ENCODE measurements at places on chromosomes 6 and 20. TPM values are rescaled to one million over a fixed set of nuclear protein-coding genes. Genes with fewer than 3 reads are reported as not detected.

- peak overlapping the region; percentile 93 for H3K27ac ChIP-seq
- DNase-seq, result peak; percentile 79
- H3K36me3 ChIP-seq, result no peaks in the 10 kb centered on the region
- H3K4me3 ChIP-seq, result peak overlapping the region; percentile 79
Observed at GRCh38 chr6:147203311-147204059, 732 bp upstream of the STXBP5 start.

- DNase-seq, result no peak
- H3K4me1 ChIP-seq, result no peaks in the 10 kb centered on the region
- no peak overlapping the region for H3K27ac ChIP-seq
- H3K4me3 ChIP-seq, result no peak overlapping the region
Observed at GRCh38 chr6:165404697-165405096, 95.3 kb upstream of the C6orf118 start.

Gene SCRT2
- total RNA-seq, result 0.06 TPM

DNA sequence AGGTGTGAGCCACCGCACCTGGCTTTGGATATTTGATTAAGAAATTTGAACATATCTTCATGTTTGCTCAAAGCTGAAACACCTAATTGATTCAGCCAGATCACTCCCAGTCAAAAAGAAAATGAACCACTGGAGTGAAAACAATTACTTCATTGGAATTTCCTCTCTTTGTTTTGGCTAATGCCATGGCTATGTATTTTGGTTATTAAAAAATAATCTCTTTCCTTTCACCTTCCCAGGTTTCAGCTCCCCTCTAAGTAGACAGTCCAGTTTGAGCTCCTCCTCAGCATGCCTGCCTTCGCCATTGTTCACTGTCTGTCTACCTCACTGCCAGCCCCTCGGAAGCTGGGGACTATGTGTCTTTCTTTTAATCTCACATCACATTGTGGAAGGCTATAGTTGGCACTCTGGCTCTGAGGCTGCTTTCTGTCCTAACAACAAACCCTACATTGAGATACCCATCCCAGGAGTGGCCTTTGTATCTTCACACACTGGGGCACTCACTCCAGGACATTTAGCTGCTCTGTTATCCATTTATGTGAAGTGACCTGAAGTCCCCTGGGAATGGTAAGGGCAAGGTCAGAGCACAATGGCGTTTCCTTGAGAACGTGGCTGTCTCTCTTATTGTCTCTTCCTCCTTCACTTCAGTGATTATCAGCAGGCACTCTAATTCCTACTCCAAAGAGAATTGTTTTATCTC, 764.0 kb upstream of the CITED2 start:
- H3K4me1 ChIP-seq, result no peaks in the 10 kb centered on the region
- no peak overlapping the region for H3K27ac ChIP-seq
- H3K36me3 ChIP-seq, result no peaks in the 10 kb centered on the region
- no peaks in the 10 kb centered on the region for H3K27me3 ChIP-seq

GRCh38 chr20:3825526-3825925, 5.2 kb downstream of the AP5S1 start:
- H3K4me1 ChIP-seq, result peaks cover 4% of the 10 kb centered on the region
- DNase-seq, result no peak
- no peak overlapping the region for H3K27ac ChIP-seq
- H3K27me3 ChIP-seq, result no peaks in the 10 kb centered on the region
- peaks cover 27% of the 10 kb centered on the region for H3K36me3 ChIP-seq

Gene DOK5
- 0.90 TPM for total RNA-seq

GRCh38 chr6:15358579-15359327, 112.9 kb downstream of the JARID2 start:
- H3K36me3 ChIP-seq, result no peaks in the 10 kb centered on the region
- DNase-seq, result no peak
- no peaks in the 10 kb centered on the region for H3K27me3 ChIP-seq

GRCh38 chr6:46940433-46941226, 18.9 kb upstream of the ADGRF5 start:
- H3K4me1 ChIP-seq, result no peaks in the 10 kb centered on the region
- no peak for DNase-seq
- no peak overlapping the region for H3K27ac ChIP-seq

GRCh38 chr6:19438566-19439353, 398.4 kb upstream of the ID4 start:
- DNase-seq, result no peak
- H3K27me3 ChIP-seq, result no peaks in the 10 kb centered on the region
- H3K4me1 ChIP-seq, result no peaks in the 10 kb centered on the region
- H3K27ac ChIP-seq, result peak overlapping the region; percentile 42

Gene ZFP57
- 0.12 TPM for total RNA-seq

GRCh38 chr6:15403094-15403755, 157.4 kb downstream of the JARID2 start:
- no peaks in the 10 kb centered on the region for H3K36me3 ChIP-seq
- H3K27me3 ChIP-seq, result no peaks in the 10 kb centered on the region
- no peak for DNase-seq
- no peak overlapping the region for H3K27ac ChIP-seq
- peaks cover 10% of the 10 kb centered on the region for H3K4me1 ChIP-seq

Gene SPAG4
- total RNA-seq, result 41.5 TPM

GRCh38 chr6:141110481-141110880, 1022.2 kb upstream of the GJE1 start:
- no peak overlapping the region for H3K4me3 ChIP-seq
- no peaks in the 10 kb centered on the region for H3K36me3 ChIP-seq
- no peaks in the 10 kb centered on the region for H3K27me3 ChIP-seq
- H3K27ac ChIP-seq, result no peak overlapping the region
- no peak for DNase-seq

GRCh38 chr6:115969930-115970273, 90.8 kb downstream of the FRK start:
- H3K36me3 ChIP-seq, result no peaks in the 10 kb centered on the region
- no peak for DNase-seq
- H3K27me3 ChIP-seq, result no peaks in the 10 kb centered on the region
- H3K4me1 ChIP-seq, result peaks cover 8% of the 10 kb centered on the region
- no peak overlapping the region for H3K27ac ChIP-seq
- H3K4me3 ChIP-seq, result no peak overlapping the region

- no peak overlapping the region for H3K27ac ChIP-seq
- H3K4me1 ChIP-seq, result no peaks in the 10 kb centered on the region
- H3K4me3 ChIP-seq, result no peak overlapping the region
- DNase-seq, result no peak
- no peaks in the 10 kb centered on the region for H3K27me3 ChIP-seq
- H3K36me3 ChIP-seq, result no peaks in the 10 kb centered on the region
Observed at GRCh38 chr6:41494212-41495110, 51.7 kb upstream of the FOXP4 start.

Gene TMEM14B
- total RNA-seq, result 33.5 TPM

Gene PSORS1C1
- 0.06 TPM for total RNA-seq

GRCh38 chr20:63320041-63320511, 27.1 kb downstream of the COL20A1 start:
- H3K4me1 ChIP-seq, result no peaks in the 10 kb centered on the region
- H3K27me3 ChIP-seq, result no peaks in the 10 kb centered on the region
- no peaks in the 10 kb centered on the region for H3K36me3 ChIP-seq

DNA sequence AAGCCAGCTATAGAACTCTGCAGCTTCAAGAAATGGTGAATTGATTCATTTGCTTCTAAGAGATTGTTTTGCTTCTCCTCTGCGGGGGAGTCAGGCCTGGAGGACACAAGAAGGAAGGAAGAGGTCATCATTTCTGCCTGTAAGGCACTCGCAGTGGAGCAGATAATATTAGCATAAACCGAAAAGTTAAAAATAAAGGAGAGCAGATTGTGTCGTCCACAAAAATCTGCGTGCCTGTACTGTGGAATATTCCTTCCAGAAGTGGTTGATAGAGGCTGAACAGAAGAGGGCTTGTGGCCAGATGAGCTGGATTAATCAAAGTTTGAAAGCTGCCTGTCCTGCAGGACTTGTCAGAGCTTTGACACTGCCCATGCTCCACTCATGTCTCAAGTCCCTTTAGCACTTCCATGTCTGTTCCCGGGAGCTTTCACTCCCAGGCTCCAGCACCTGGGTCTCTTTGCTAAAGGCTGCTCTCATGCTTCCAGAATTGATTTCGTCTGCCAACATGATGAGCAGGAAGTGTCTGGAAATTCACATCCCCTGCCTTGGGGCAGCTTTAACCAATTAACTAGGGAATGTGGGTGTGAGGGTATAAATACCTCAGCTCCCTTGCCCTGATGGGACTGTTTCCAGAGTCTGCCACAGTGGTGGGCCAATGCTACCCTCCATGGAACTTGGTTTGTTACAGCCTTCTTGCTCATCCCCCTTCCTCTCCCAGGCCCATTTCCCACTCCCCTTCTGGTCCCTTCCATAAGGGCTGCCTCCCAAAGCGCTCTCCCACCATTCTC, 65.1 kb upstream of the STX16 start:
- H3K27ac ChIP-seq, result no peak overlapping the region
- DNase-seq, result no peak
- H3K4me1 ChIP-seq, result no peaks in the 10 kb centered on the region

DNA sequence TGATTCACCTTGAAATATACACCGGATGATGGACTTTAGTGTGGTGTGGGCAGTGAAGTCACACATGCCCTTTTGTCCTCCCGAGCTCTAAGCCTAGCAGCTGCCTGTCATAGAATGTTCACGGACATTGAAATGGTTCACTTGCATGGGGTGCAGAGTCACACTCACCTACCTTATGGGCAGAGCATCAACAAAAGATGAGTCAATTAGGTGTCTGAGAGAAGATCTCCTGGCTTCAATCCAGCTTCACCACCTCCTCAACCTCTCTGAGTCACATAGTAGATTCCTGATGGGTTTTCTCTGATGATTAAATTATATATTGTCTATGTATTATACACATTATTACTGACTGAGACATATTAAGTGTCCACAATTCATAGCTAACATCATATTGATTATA, 48.1 kb upstream of the HLA-E start:
- no peaks in the 10 kb centered on the region for H3K4me1 ChIP-seq
- DNase-seq, result no peak
- H3K36me3 ChIP-seq, result no peaks in the 10 kb centered on the region
- peaks cover 19% of the 10 kb centered on the region for H3K27me3 ChIP-seq
- no peak overlapping the region for H3K27ac ChIP-seq
- H3K4me3 ChIP-seq, result no peak overlapping the region

Gene MCM8
- 2.3 TPM for total RNA-seq

Gene PNPLA1
- not detected for total RNA-seq

DNA sequence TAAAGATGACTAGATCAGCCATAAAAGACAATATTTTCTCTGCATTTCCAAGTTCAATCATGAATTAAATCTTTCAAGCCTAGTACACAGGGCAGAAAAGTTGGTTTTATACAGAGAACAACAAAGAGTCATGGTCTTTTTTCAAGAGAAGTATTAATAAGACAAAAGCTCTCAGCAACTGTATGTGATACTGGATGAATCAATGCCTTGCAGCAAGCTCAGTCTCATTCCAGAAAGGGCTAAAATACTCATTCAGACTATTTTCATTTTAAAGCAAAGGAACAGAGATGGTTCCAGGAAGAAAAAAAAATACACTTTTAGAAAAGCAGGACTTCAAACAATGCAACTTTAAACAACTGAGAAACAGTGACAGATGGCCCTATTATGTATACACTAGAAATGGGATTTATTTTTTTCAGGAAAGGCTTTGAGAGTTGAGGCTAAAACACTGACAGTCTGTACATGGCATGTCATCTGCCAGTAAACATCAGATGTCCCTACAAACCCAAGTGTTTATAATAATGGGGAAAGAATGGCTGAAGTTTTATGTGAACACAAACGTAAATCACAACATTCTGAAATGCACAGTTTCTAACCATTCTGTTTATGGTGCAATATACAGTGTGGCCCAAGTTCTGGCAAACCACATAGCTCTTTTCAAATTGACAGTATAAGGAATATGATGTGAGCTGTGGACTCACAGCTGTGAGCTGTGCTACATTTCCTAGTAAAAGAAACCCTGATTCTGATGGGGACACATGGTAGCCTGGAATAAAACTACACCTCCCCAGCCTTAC, 114.3 kb upstream of the DST start:
- DNase-seq, result no peak
- no peaks in the 10 kb centered on the region for H3K36me3 ChIP-seq

- no peak overlapping the region for H3K4me3 ChIP-seq
- no peaks in the 10 kb centered on the region for H3K4me1 ChIP-seq
- no peak overlapping the region for H3K27ac ChIP-seq
- no peaks in the 10 kb centered on the region for H3K36me3 ChIP-seq
- H3K27me3 ChIP-seq, result no peaks in the 10 kb centered on the region
Observed at GRCh38 chr20:61162451-61162850, 89.6 kb upstream of the CDH4 start.
